Stimulated activated CD8-positive, alpha-beta memory T cell treated with anti-CD3 and anti-CD28 coated beads, Interleukin-4, amount 100 ng/mL, for 24 hours (primary cell): ENCODE measurements at places on chromosomes 7 and 10.

- no peak for DNase-seq
These were observed 7.5 kb downstream of the FBH1 start for GRCh38 chr10:5897504-5897903.

DNA sequence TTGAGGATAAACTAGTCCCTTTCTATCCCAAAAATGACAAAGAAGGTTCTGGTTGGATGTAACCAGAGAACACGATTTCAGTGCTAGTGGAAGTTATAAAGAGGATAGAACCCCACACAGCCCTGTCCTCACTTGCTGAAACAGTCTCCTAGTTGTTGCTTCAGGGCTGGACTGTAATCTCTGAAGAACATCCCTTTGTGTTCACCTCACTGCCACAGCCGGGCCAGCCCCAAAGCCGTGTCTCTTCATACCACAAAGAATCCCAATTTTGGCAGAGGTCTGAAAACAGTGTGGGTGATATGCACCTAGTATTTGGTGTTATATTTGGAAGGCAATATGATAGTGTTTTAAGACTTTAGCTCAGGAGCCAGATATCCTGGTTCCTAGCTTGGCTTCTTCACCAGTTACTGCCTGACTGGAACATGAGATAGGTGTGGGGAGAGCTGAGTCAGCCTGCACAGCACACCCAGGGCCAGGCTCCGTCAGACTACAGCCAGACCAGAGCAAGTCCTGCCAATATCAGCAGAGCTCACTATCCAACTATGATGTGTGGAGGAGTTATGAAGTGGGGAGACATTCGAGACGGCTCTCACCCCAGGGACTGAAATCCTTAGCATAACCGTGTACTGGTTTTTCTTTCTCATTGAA lies 21.2 kb downstream of the CYP3A4 start:
- no peak for DNase-seq

GRCh38 chr10:55742487-55742886 lies 618.6 kb downstream of the ZWINT start:
- no peak for DNase-seq

- DNase-seq = no peak
These were observed 675.5 kb downstream of the PARD3 start for GRCh38 chr10:34139559-34139958.

GRCh38 chr10:79475877-79476276 lies 30.5 kb upstream of the ZCCHC24 start:
- DNase-seq = no peak

DNA sequence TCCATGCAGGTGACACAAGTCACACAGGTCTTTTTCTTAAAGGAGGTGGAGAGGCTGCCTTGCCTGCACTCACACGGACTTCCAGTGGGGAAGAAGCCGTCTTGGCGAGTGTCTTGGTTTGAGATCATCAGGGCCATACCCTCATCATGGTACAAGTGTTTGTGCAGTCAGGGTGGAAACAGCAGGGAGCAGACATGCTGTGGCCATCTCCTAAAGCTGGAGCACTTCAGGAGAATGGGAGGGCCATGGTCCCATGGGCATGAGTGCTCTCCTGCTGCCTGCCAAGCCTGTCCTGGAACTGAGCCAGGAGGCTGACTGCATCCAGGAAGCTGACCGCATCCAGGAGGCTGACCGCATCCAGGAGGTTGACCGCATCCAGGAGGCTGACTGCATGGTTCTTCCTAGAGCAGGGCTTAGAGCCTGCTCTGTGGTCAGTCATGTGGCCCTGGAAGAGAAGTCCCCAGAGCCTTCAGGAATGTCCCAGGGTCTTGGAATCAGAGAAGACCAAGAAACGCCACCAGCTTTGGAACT lies 98.4 kb downstream of the ADARB2 start:
- DNase-seq = no peak

- no peak for DNase-seq
These were observed 234.1 kb downstream of the PTEN start for GRCh38 chr10:88097536-88097935.

- DNase-seq = no peak
These were observed 13.9 kb upstream of the DNAAF5 start for GRCh38 chr7:712381-713138.

GRCh38 chr7:44140341-44140740 lies 791 bp downstream of the MYL7 start:
- DNase-seq = no peak

DNA sequence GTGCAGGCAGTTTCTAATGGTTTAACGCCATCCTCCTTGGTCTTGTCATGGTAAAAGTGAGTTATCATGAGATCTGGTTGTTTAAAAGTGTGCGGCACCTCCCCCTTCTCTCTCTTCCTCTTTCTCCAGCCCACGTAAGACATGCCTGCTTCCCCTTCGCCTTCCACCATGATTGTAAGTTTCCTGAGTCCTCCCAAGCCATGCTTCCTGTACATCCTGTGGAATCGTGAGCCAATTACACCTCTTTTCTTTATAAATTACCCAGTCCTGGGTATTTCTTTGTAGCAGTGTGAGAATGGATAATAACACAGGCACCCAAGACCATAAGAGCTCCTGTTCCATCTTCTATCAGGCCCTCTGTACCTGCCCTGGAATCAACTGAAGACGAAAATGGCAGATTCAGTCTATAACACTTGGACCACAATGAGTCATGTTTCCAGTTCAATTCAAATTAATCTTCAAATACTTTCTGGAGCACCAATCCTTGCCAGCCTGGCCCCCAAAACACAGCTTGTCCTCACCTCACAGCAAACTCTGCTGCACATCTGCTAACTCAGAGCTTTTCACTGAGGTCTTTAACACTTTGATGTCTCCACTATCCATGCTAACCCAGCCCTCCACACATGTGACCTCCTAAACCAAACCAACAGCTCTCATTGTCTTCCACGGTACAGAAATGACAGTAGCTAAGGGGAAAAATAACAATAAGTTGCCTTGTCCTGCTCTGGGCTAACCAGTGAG lies 73.2 kb downstream of the SFMBT2 start:
- no peak for DNase-seq

DNA sequence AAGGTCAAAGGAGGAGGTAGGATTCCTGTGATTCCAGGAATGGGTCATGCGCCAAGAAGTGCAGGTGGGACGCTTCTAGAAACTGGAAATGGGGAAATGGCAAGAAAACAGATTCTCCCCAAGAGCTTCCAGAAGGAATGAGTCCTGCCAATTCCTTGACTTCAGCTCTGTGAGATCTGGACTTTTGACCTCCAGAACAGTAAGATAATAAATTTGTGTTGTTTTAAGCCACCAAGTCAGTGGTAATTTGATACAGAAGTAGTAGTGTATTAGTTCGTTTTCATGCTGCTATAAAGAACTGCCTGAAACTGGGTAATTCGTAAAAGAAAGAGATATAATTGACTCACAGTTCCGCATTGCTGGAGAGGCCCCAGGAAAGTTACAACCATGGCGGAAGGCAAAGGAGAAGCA lies 178.6 kb upstream of the GALNT17 start:
- no peak for DNase-seq

- no peak for DNase-seq
These were observed 48.4 kb upstream of the ARHGAP21 start for GRCh38 chr10:24771943-24772694.

- no peak for DNase-seq
These were observed 539.4 kb downstream of the PARD3 start for GRCh38 chr10:34275626-34276130.

- no peak for DNase-seq
These were observed 62.0 kb upstream of the ST8SIA6 start for GRCh38 chr10:17516376-17516775.

GRCh38 chr10:3045471-3046209 lies 21.7 kb upstream of the PFKP start:
- no peak for DNase-seq

- DNase-seq = no peak
These were observed 357.5 kb upstream of the SHH start for GRCh38 chr7:156169474-156170370.

DNA sequence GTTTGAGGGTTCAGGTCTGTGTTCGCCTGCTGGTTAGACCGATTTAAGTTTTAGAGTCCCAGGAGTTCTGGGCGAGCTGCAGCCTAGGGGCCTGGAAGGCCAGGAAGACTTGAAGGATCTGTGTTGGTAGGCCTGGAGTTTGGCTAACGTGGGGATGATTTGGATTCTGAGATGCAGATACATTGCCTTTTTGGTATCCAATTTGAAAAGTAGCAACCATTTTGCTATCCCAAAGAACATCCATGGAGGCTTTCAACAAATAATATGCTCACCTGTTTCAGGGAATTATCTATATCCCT lies 433 bp upstream of the TRIM4 start:
- no peak for DNase-seq

- DNase-seq = no peak
These were observed 206.6 kb downstream of the CELF2 start for GRCh38 chr10:11224321-11224720.

DNA sequence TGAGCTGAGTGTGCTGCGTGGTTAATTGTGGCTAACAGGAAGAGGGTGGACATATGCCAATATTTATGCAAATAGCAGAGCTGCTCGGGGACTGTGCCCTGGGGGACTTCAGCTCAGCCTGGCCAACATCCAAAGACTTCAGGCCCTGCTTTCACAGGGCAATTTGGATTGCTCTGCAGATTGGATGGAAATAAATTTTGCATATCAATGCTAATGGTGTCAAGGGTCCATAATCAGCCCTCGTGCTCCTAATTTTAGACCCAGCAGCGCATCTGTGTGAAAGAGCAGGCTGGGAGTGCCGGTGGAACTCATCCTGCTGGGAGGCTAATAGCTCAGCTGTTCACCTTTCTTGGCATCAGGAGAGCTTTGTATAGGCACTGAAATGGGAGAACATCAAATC lies 270.1 kb downstream of the TCERG1L start:
- DNase-seq = no peak

DNA sequence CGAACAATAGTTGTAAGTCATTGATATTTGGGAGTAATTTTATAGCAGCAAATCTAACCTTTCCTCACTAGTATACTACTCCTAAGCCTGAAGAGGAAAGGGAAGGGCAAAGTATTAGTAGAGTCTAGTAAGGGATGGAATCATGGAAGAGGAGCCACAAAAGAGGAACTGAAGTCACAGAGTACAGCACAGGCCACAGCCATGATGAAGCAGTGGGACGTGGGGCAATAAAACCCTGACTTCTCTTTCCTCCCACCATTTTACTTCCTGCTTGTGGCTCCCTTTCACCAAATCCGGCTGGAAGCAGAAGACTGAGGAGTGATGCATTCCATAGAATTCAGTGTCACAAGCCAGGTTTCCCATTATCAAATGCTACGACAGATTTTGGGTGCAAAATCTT lies 58.7 kb downstream of the CABCOCO1 start:
- DNase-seq = no peak

GRCh38 chr10:126062131-126063032 lies 166.0 kb downstream of the FANK1 start:
- DNase-seq = no peak

GRCh38 chr10:72334196-72334824 lies 20.4 kb downstream of the DNAJB12 start:
- DNase-seq = no peak

- DNase-seq = no peak
These were observed 327.3 kb downstream of the PHTF2 start for GRCh38 chr7:78125884-78126283.

DNA sequence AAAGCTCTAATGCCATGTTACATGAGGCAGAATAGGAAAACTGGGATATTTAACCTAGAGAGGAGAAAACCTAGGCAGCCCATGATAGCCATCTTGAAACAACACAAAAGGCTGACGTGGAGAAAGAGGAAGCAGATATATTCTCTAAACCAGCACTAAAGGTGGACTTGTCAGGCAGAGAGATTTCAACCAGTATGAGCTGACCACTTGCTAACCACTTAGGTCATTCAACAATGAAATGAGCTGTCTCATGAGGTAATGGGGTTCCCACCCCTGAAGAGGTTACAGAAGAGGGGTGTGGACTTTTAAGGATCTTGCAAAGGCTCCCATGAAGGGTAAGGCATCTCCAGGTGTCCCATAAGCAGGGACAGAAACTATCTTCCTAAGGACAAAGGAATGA lies 26.8 kb upstream of the EGR2 start:
- DNase-seq = no peak

- DNase-seq = no peak
These were observed 180.8 kb downstream of the PRKCQ start for GRCh38 chr10:6399231-6399741.

- DNase-seq = no peak
These were observed 108.3 kb downstream of the GLI3 start for GRCh38 chr7:42128703-42129102.

DNA sequence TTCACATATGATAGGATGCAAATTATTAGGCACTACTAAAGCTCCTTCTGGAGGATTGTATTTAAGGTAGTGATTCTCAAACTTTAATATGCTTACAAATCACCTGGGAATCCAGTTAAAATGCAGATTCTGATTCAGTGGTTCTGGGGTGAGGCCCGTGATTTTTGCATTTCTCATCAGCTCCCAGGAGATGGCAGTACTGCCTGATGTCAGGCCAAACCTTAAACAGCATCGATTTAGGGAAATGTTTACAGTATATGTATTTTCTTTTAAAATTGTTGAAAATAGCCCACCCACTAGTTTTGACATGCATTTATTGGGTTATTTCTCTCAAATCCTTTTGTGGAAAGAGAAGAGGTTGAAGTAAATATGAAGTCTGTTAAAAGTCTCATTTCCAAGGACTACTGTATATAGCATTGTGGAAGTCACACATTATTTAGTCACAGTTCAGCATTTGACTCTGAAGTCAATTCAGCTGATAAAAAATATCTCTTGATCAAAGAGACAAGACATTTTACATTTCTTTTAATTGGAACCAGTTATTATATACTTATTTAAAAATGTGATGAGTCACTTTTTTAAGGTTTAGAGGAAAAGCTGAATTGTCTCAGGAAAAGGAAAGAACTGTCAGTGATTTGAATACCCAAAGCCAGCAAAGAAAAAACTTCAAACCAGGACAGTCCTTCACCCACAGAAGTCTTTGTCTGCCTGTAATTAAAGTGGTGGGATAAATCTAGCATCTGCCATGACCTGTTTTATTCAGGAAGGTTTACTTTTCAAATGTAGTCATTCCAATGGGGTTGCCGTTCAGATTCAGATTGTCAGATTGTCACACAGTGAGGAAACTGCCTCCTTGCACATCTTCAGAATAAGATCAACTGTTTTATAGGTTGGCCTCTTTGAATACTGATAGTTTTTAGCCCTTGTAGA lies 21.1 kb upstream of the HBP1 start:
- DNase-seq = no peak

- DNase-seq = no peak
These were observed 30.9 kb downstream of the PLEKHS1 start for GRCh38 chr10:113782367-113782766.

- no peak for DNase-seq
These were observed 825 bp downstream of the RAB11FIP2 start for GRCh38 chr10:118045837-118046394.

DNA sequence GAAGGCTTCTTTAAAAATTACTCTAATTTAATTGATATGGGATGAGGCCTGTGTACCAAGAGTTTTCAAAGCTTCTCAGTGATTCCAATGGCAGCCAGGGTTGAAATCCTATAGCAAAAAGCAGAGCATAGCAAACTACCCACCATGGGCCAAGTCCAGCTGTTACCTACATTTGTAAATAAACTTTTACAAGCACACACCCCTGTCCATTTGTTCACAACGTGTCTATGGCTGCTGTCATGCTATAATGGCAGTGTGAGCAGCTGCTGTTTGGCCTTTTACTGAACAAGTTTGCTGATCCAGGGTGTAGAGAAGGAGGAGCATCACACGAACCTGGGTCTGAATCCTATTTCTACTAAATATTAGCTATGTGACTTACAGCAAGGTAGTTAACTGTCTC lies 50.0 kb downstream of the NPY start:
- DNase-seq = no peak

- DNase-seq = no peak
These were observed 393.3 kb upstream of the AUTS2 start for GRCh38 chr7:69204943-69205342.

- no peak for DNase-seq
These were observed 73.9 kb upstream of the PDGFA start for GRCh38 chr7:593324-594115.
